ENCODE measurements at places on chromosomes 4 and X. TPM values are rescaled to one million over a fixed set of nuclear protein-coding genes. Genes with fewer than 3 reads are reported as not detected.

DNA sequence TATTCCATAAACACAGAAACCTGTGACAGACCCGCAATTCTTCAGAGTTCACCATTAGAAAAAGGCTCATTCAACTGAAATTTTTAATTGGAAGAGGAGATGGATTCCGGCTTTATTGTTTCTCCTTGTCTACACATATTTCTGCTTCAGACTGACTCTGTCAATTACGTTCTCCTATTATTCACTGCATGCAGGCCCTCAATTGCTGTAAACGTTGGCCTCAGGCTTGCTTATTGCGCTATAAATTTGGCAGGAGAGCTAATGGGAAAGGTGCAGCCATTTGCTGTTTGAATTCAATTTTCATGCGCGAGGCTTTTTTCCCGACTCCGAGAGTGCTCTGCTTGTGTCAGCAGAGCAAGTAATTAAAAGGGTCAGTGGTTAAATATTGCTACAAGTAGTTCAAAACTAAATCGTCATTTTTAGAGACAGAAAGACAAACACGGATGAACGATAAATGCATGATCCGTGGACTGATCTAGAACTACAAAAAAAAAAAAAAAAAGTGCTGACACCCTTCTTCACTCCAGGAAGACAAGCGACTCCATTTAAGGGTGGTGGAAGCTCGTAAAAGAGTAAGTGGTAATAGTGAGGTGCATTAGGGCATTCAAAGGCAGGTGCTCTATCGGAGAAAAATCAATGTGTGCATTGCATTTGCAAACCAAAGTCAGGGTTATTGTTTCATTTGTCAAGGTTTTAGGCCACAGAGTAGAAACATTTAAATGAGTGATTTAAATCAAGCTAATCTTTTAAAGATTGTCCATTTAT lies 841.6 kb upstream of the FRG1 start:
- no peak for DNase-seq

DNA sequence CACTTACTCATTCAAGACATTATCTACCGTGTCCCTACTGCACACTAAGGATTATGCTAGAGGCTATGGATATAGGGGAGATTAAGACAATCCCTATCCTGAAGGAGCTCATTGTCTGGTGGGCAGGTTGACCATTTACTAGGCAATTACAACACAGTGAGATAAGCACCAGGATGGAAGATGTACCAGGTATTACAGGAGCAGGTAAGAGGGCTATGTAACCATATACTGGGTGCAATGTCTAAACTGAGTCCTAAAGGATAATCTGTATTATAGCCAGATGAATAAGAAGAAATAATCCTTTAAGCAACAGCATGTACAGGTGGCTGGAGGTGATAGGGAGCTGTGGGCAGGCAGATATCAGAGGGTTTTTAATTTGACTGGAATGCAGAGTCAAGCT lies 113.3 kb upstream of the TBC1D9 start:
- DNase-seq, result no peak

DNA sequence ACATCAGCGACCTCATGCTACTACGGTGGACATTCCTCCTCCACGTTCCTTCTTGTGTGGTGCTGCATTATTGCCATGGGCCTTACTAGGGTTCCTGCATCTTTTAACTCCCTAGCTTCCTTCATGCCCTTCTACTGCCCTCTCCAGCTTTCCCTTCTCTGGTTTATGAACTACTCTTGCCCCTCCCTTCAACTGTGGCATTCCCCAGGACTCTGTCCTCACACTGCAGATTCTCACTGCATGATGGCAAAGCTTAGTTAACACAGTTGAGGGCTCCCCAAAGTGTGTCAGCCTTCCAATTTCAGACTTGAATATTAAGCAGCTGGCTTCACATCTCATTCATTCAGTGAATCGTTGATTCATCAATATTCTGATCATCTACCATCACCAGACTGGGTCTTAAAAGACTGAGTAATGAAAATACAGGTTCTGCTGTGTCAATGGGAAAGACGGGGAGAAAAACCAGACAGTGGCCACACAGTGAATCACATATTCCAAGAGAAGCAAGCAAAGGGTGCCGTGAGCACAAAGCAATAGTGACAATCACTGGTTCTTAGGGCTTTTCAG lies 53.0 kb downstream of the ZFX start:
- no peak for DNase-seq

- no peak for DNase-seq
Measured at GRCh38 chr4:3035674-3036073, 38.7 kb downstream of the HTT-AS start.

DNA sequence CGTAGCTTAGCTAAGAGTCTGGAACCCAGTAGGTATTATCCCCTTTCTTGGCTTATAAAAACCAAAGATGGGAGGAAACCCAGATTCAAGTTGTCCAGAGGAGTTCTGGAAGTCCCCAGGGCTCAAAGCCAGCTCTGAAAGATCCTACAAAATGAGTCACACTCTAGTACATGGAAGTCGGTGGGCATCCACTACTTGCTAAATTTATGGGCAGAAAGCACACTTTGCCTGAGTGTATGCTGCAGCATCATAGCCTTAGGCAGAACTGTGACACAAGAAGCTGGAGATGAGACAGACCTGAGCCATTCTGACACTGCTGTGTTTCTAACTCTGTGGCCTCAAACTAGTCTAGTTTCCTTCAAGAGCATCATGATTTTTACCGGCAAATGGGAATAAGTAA lies 429.3 kb downstream of the AFF2 start:
- DNase-seq, result no peak

GRCh38 chrX:12548746-12549145 lies 242.5 kb upstream of the PRPS2 start:
- DNase-seq, result peak; percentile 2

DNA sequence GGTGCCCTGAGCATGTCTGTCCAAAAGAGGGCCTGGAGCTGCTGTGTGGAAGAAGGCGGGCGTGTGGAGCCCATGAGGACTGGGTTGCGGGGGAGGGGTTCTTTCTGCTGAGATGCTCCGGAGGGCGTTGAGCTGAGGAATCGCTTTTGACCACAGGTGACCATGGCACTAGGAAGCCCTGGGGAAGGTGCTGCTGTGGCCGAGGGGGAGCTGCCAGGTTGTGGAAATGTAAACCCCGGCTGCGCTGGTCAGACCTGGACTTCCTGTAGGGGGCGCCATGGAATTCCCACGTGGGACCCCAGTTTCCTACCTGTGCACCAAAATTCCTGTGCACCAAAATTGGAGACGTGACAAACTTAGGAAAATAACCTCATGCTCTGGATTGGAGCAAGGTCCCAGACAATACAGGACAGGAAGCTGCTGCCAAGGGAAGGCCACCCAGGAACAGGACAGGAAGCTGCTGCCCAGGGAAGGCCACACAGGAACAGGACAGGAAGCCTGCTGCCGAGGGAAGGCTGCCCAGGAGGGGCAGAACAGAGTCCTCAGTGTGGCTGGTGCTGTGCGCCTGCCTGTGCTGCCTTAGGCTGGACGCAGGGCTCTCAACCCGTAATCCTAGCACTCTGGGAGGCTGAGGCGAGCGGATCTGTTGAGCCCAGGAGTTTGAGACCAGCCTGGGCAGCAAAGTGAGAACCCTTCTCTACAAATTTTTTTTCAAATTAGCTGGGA lies 28.4 kb upstream of the UVSSA start:
- DNase-seq, result no peak

DNA sequence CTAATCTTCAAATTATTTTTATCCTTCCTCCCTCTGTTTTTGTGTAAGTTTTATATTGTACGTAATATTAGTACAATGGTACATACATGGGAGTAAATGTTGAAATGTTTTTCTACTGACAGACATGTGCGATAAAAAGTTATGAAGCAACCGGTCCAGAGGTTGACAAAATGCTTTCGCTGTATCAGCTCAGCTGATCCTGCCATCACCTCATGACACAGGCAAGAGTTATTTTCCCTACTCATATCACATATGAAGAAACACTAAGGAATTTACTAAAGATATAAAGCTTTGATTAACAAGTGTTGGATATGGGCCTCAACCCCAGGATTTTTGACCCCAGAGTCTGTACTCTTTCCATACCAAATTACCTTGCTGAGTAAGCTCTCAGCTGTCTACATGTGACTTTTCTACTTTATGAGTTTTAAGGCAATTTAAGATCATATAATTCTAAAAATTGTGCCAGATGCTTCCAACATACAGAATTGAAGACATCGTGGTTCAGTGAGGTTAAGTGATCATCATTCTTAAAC lies 50.0 kb downstream of the CLCN5 start:
- no peak for DNase-seq

GRCh38 chrX:154040307-154040756 lies 20.6 kb upstream of the IRAK1 start:
- DNase-seq, result no peak

DNA sequence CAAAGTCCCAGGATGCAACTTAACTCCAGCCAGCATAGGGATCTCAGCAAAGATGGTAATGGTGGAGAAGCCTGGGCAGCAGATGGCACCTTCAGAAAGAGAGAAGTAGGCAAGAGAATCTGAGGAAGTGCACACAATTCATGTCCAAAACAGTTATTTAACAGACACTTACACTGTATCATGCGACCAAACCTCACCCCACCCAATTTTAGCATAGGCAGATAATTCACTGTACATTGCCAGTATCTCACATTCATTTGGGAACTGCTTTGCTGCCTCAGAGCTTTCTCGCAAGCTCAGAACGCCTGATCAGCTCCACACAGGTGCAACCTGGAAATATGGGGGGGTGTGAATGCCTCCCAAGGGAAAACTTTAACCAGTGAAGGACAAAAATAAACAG lies 143.0 kb upstream of the MAOA start:
- no peak for DNase-seq

GRCh38 chrX:30649859-30650258 lies 3.4 kb upstream of the GK start:
- DNase-seq, result no peak

DNA sequence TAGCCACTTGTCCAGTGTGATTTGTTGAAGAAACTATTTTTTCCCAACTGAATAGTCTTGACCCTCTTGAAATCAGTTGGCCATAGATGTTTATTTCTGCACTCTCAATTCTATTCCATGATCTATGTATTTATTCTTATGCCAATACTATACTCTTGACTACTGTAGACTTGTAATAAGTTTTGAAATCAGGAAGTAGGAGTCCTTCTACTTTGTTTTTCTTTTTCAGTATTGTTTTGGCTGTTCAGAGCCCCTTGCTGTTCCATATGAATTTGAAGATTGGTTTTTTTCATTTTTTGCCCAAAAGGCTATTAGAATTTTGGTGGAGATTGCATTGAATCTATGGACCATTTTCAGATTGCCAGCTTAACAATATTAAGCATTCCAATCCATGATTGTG lies 10.2 kb downstream of the SAP30 start:
- DNase-seq, result no peak

DNA sequence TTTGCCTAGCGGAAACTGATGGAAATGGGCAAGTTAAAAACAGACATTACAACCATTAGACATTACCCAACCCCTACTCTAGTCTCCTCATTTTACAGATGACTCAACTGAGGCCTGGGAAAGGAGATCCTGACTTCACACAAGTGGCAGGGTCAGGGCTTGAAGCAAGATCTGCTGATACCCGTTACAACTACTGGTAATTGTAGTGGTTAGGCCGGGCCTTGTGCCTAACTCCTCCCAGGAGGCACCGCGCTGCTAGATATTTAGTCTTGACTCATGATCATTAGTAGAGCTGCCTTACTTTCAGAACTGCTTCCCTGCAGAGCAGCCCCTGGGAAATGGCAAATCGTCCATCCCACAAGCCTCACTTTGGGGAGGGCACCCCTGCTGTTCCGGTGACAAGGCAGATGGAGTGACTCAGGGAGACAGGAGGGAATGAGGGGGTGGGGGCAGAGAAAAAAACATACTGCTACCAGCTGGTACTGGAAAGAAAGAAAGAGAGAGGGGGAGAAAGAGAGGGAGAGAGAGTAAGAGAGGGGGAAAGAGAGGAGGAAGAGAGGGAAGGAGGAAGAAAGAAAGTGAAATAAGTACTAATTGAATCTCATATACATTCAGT lies 12.2 kb downstream of the ARHGEF6 start:
- DNase-seq, result no peak

DNA sequence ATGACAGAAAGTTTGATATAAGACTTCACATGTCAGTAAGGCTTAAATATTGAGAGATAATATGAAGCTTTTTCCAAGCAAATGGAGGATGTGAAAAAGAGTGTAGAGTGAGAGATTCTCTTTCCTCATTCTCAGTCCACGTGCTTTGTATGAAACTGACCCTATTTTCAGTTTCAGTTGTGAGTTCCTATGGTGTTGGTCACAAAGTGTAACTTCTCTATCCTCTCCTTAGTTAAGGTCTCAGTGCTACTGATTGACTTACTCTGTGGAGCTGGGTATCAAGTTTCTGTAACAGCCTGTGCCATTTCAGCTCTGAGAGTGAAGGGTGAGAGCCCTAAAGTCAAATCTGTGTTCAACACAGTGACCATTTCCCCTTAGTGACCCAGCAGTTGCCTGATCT lies 277.2 kb downstream of the EPHA5 start:
- DNase-seq, result no peak

- DNase-seq, result no peak
Measured at GRCh38 chr4:187908731-187909130, 86.8 kb upstream of the ZFP42 start.

- DNase-seq, result no peak
Measured at GRCh38 chr4:96347582-96347981, 507.7 kb downstream of the PDHA2 start.

DNA sequence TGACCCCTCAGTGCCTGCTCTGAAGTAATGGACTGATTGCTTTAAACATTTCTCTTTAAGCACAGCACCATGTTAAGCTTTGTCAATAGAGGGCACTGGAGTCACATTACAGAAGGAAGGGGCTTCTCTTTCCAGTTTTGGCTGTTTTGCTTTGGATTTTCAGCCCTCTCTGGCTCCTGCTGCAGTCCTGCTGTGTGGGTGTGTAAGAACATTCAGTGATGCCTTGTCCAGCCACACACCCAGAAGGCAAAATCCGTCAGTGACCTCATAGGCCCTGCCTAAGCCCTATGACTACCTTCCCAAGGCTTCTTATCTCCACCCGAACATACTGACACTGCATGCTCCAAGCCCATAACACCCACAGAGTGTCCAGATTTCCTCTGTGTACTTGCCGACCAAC lies 215.3 kb upstream of the CTSO start:
- DNase-seq, result peak; percentile 39

- DNase-seq, result no peak
Measured at GRCh38 chr4:59537246-59537886, 1662.8 kb upstream of the ADGRL3 start.

- DNase-seq, result no peak
Measured at GRCh38 chr4:29559286-29559685, 1160.9 kb upstream of the PCDH7 start.

DNA sequence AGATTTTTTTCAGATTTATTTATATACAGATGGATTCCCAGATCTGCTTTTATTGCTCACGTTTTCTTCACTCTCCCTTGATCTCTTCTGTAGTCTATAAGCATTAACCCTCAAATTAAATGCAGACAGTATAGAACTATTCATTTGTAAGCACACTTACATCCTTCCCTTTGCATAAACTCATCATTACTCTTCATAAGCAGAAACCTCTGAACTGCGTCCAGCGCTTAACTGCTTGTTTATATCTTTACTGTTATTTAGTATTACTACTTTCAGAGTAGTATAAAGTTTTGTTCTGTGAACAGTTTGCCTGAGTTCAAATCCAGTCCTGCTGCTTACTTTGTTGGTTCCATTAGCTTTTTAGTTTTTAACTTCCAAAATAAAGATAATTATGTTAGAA lies 132.9 kb downstream of the STIM2 start:
- no peak for DNase-seq

DOK7 gene
- 2.2 TPM for total RNA-seq

GUCY1A1 gene
- 104 TPM for total RNA-seq

PSAPL1 gene
- total RNA-seq, result 0.05 TPM

NAP1L5 gene
- total RNA-seq, result 19.4 TPM

HPSE gene
- total RNA-seq, result 0.90 TPM

AFP gene
- total RNA-seq, result not detected

HMGB3 gene
- total RNA-seq, result 12.3 TPM

MYL5 gene
- 11.8 TPM for total RNA-seq

TSC22D3 gene
- 63.2 TPM for total RNA-seq

Data from urinary bladder (tissue), 4 donors.